NCI-H1436 (cell line): ENCODE measurements at places on chromosomes 5 and 9.

GRCh38 chr5:136840601-136841000 is 475.3 kb upstream of the TRPC7 start:
- DNase-seq, result no peak

DNA sequence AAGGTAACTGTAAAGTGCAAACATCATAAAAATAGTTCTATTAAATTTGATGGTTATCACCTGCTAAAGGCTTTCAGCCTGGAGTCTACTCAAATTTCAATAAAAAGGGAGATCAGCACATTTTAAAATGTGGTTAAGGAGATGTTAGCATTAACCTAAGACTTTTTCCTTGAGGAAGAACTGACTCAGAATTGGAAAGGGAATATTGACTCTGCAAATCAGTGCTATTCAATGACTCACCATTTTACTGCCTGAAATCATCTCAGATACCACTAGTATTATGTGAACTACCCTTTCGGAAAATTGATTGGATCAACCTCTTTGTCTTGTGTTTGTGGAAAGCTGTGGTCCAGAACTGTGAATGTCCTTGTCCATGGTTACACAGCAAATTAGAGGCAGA is 113.3 kb downstream of the ADRB2 start:
- no peak for DNase-seq

GRCh38 chr9:132032238-132032950 is 47.3 kb downstream of the MED27 start:
- DNase-seq, result no peak

- peak; percentile 69 for DNase-seq
Observed at GRCh38 chr9:135087489-135087792, at the start of gene OLFM1. Gene OLFM1, plus strand, starts transcription at chr9:135087668. Its CDS starts 322 bp downstream, at chr9:135087990.

- DNase-seq, result no peak
Observed at GRCh38 chr5:79834754-79835714, 145.4 kb downstream of the CMYA5 start.

- DNase-seq, result no peak
Observed at GRCh38 chr5:174356536-174356935, 311.0 kb downstream of the NSG2 start.

DNA sequence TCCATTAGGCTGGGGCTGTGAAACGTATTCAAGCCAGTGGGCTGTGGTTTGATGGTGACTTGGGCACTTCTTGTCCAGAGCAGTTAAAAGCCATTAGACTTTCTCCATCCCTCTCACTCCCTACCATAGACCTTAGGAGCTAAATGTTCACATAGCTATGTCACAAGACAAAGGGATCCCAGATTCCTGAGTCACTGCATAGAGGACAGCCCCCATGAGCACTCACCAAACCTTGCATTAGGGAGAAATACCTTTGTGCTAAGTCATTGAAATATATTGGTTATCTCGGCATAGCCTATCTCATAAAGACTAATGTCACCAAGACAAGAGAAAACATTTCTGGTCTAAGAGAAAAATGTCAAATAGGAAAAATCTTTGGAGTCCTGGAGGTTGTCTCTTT is 104.3 kb downstream of the TRPM6 start:
- DNase-seq, result no peak

DNA sequence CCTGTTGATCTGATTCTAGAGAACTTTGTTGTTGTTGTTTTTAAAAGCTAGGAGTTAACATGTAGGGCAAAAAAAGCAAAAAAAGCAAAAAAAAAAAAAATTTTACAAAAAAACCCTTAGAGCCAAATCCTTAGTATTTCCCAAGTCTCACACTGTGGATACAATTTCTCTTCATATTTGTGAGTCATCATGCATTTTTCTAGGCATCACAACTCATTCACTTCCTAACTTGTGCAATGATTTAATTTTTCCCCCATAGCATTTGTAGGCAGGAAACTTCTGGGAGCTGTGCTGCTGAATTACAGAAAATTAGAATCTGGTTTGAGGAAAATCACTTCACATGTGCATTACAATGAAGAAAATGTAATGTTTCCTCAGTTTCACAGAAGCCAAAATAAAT is 91.9 kb downstream of the MARCHF3 start:
- DNase-seq, result no peak

- DNase-seq, result peak; percentile 44
Observed at GRCh38 chr9:137222190-137223077, at the start of gene RNF208. Gene RNF208, minus strand, starts transcription at chr9:137222240. Its CDS starts 1,028 bp downstream, at chr9:137221212.

DNA sequence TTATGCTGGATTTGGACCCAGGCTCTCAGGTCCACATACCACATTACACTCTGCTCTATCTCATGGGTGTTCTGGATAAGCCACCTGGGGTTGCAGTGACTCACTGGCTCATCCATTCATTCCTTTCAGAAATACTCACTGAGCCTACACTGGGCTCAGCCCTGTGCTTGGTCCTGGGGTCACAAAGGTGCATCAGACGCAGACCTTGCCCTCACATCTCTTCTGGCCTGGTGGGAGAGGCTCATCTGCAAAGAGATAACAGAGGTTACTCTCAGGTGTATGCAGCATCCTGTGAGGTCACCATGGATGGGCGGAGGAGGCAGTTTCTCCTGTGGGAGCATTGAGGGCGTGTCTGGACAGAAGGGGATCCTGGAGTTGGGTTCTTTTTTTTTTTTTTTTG is 12.1 kb downstream of the CDHR2 start:
- DNase-seq, result no peak

DNA sequence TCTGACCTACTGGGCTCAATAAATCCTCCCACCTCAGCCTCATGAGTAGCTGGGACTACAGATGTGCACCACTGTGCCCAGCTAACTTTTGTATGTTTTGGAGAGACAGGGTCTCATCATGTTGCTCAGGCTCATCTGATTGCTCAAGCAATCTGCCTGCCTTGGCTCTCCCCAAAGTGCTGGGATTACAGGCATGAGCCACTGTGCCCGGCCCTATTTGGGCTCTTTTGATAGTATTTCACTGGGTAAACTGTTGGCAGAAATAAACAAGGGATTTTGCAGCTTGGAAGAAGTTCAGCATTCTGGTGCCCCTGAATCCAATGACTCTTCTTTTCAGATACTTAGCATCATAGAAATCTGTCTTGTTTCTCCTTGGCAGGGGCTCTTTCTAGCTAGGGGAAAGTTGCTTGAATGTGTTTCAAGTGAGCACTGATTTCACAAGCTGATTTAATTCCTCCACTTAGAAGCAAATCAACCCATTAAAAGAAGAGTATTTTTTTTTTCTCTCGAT is 146.8 kb downstream of the PAPPA start:
- no peak for DNase-seq

DNA sequence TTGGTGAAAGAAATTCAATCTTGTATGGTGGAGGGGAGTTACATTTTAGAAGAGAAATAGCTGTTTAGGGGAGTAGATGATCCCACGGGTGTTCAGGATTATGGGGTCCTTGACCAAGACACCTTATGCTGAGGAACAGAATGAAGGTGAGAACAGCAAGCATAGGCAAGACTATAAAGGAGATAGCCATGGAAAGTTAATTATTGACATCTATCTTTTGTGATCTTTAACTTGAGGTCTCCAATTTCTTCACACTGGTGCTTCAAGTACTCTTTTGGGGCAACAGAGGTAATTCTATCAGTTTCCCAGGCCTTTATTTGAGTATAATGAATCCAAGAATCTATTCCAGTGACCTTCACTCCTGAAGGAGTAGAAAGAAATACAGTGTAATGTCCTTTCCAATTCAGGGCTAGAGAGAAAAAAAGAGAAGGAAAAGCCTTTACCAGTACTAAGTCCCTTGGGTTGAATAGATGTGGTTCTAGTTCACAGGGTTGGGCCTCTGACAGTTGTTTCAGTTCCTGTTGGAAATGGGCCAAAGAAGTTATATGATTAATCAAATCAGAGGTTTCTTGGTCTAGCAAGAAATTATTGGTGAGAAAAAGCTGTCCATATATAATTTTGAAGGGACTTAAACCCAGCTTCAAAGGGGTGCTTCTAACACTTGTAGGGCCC is 2104.1 kb upstream of the ACO1 start:
- DNase-seq, result no peak

DNA sequence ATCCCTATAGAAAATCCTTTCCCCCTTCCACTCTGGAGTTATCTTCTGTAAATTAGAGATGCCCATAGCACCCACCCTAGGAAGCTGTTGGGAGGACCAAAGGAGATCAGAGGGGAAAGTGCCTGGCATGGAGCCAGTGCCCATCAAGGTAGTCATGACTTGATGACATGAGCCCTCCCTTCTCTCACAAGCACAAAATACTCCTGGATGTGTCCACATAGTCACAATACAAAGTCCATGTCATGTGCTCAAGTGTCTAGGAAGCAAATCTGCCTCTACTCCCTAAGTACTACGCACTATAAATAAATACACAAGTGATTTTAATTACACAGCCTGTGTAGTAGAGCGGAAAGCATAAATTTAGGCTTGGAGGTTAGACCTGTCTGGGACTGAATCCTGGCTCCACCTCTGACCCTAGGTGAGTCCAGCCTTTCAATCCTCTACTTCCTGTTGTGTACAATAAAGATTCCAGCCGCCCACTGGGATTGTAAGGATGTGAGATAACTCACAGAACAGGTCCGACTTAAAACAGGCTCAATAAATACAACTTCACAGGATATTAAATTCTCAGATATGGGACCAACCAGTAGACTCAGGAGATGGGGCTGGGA is 30.6 kb downstream of the TTC39B start:
- no peak for DNase-seq

DNA sequence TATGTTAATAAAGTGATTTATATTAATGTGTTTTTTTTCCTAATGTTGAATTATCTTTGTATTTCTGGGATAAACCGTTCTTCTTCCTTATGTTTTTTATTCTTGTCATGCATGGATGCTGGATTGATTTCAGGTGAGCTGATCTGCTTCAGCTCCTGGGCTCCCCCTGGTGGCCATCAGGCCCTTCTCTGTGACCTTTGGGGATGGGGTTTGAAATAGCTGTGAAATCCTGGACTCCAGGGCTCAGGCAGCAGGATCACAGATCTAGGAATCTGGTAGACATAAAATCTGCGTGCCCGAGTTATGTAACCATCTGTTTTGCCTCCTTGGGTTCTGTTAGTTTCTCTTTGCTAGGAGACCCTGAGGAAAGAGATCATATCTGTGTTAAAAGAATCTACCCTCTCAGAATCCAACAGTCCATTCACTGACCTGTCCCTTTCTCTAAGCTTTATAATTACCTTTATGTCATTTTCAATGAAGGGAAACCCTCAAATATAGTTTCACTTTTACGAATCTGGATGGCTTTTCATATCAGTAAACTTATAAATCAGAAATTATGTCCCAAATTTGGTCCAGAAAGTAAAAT is 12.2 kb upstream of the OR13J1 start:
- DNase-seq, result peak; percentile 58

DNA sequence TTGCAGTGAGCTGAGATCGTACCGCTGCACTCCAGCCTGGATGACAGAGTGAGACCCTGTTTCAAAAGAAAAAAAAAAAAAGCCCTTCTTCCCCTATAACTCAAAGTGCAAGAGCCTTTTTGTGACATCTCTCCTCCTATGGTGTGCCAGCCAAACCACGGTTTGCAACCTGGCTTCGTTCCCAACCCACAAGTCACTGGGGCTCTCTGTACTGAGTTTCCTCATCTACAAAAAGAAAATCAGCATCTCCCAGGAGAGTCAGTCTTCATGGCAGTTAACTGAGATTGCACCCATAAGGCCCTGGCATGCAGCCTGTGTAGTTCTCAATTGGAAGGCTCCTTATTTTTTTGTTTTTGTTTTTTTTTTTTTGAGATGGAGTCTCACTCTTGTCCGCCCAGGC is 14.8 kb downstream of the ODF2 start:
- DNase-seq, result no peak

DNA sequence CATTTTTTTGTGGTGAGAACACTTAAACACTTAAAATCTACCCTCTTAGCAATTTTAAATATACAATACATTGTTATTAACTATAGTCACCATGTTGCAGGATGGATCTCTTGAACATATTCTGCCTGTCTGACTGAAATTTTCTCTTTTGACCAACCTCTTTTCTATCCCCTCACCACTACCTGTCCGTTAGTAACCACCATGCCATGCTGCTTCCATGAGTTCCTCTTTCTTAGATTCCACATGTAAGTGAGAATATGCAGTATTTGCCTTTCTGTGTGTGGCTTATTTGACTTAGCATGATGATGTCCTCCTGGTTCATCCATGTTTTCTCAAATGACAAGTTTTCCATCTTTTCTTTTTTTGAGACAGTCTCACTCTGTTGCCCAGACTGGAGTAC is 48.5 kb upstream of the NAA35 start:
- DNase-seq, result no peak

GRCh38 chr5:127839072-127839471 is 135.9 kb downstream of the CCDC192 start:
- DNase-seq, result no peak

GRCh38 chr5:143229896-143230675 is 173.4 kb downstream of the NR3C1 start:
- DNase-seq, result peak; percentile 25
